ENCODE measurements at places on chromosomes 5 and 9. TPM values are rescaled to one million over a fixed set of nuclear protein-coding genes. Genes with fewer than 3 reads are reported as not detected.

The SNX2 gene
- total RNA-seq = 49.0 TPM

The CARD9 gene
- 0.46 TPM for total RNA-seq

The GFRA3 gene
- 0.59 TPM for total RNA-seq

The RNF208 gene
- total RNA-seq = 0.41 TPM

The CNTNAP3 gene
- 3.3 TPM for total RNA-seq

The OSMR gene
- total RNA-seq = 1.9 TPM

The GRAMD2B gene
- 0.88 TPM for total RNA-seq

The C5orf58 gene
- total RNA-seq = not detected

The ACOT12 gene
- 0.41 TPM for total RNA-seq

The ZBED3 gene
- 2.3 TPM for total RNA-seq

The MSX2 gene
- 0.25 TPM for total RNA-seq

- peak; percentile 78 for ATAC-seq
Observed at GRCh38 chr9:126860757-126861466, 473 bp downstream of the ZBTB34 start.

GRCh38 chr5:158273035-158273434 is 414.1 kb upstream of the CLINT1 start:
- ATAC-seq = no peak

DNA sequence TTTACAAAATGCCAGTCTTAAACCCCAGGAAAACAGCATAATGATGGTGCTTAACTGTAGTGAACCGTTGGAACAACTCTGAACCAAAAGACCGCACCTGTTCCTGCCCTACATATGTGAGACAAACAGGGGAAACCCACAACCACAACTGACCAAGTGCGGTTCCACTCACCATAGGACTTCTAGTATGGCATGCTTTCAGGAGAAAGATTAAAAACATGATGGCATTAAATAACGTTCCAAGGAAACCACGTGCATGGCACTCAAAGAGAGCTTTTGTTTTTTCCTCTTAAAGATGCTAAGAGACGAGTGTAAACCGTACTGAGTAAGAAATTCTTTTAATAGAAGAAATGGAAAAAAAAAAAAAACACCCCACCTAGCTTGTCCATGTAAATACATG is 119.8 kb downstream of the SSBP2 start:
- ATAC-seq = no peak

GRCh38 chr9:120365386-120365785 is 214.6 kb downstream of the CDK5RAP2 start:
- no peak for ATAC-seq

DNA sequence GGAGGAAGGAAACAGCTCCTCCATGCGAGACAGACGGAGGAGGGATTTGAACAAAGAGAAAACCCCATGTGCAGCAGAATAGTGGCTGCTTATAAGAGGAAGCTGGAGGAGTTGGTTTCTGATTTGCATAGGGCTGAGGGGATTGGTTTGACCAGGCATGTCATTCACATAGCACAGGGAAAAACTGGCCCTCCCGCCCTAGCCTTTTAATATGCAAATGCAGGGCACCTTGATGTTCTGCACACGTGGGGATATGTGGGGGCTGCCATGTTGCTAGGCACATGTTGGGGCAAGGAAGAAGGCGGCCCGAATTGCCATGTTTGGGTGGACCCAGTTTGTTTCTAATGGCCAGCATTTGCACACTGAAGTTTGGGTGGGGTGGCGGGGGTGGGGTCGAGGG is 42.2 kb downstream of the OSMR start:
- ATAC-seq = no peak

- ATAC-seq = peak; percentile 7
Observed at GRCh38 chr9:120531683-120532300, 48.2 kb downstream of the CDK5RAP2 start.

GRCh38 chr5:125496393-125496792 is 750.0 kb upstream of the ZNF608 start:
- no peak for ATAC-seq

- ATAC-seq = no peak
Observed at GRCh38 chr5:32165597-32165996, 8.5 kb downstream of the GOLPH3 start.

DNA sequence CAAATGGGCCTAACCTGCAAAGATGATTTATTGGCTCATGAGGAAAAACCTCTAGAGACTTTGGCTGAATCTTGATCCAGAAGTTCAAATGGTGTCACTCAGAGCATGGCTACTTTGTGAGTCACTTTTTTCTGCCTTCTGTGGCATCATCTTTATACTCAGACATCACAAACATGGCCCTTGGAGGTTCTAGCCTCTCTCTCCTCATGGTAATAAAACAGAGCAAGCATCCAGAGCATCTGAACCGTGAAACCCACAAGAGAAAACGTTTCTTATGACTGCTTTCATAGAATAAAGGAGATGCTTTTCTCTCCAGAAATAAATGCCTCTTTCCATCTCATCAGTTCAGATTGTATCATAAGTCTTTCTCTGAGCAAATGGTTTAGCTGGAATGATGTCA is 780.3 kb downstream of the KCTD16 start:
- ATAC-seq = no peak

GRCh38 chr5:169152453-169152852 is 148.5 kb downstream of the SLIT3 start:
- no peak for ATAC-seq

DNA sequence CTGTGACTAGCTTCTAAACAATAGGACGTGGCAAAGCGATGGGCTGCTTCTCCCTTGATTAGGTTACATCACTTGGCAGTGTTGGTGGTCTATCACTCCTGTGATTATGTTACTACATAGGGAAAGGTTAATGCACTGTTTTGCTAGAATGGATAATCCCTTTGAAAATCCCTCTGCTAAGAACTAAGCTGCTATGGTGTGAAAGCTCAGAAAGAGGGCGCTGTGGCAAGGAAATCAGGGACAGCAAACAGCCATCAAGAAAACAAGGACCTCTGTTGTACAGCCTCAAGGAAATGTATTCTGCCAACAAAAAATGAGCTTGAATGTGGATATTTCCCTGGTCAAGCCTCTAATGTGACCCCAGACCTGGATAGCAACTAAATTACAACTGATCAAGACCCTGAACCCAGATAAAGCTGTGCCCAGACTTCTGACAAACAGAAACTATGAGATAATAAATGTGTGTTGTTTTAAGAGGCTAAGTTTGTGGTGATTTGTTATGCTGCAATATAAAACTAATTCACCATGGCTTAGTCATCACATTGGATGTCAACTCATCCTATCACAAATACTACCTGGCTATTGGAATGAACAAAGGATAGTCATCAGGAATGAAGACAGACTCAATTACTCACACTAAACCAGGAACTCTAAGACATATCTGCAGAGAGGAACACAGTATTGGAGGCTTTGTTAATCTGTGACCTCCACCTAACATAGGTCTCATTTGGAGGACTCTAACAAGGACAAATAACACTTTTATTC is 1215.9 kb downstream of the EFNA5 start:
- ATAC-seq = no peak

- ATAC-seq = no peak
Observed at GRCh38 chr5:169777159-169777558, 140.1 kb downstream of the DOCK2 start.

GRCh38 chr5:78213799-78214198 is 80.7 kb downstream of the AP3B1 start:
- no peak for ATAC-seq

DNA sequence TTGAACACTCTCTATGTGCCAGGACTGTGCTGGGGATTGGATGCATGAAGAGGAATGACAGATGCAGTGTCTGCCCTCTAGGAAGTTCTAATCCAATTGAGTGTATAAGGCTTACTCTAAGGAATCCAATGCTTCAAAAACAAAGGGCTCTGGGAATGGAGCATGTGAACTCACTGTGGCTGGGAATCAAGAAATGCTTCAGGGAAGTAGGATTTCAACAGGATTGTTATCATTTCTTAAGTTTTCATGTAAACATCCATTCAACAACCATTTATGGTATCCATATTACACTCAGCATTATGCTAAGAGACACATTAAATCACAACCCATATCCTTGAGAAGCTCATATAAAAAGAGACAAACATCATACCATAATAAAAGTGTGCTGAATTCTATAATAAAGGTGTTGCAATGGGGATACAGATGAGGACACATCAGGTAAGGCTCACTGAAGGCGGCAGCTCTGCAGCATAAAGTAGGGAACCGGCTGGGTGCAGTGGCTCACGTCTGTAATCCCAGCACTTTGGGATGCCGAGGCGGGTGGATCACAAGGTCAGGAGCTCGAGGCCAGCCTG is 11.3 kb downstream of the SIL1 start:
- no peak for ATAC-seq

DNA sequence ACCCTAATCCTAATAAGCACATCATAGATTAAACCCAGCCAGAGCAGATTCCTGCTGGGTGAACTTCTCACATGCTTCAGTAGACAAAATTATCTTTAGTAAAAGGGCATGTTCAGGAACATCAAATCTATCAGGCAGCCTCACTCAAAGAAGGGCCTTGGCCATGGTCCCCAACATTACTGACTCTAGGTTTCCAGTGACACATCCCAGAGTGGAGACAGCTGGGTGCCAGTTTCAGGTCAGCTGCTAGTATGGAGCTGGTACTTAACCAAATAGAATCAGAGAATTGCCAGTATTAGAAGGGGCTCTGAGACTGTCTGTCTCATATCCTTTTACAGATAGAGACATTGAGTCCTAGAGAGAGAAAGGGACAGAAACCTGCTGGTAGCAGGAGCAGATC is 44.1 kb upstream of the GALNT10 start:
- no peak for ATAC-seq

GRCh38 chr5:81856948-81857928 is 106.3 kb upstream of the SSBP2 start:
- peak; percentile 86 for ATAC-seq

GRCh38 chr5:115857057-115857479 is 15.3 kb downstream of the AP3S1 start:
- ATAC-seq = no peak

- peak; percentile 88 for ATAC-seq
Observed at GRCh38 chr5:137086342-137086741, 412.8 kb downstream of the SPOCK1 start.

DNA sequence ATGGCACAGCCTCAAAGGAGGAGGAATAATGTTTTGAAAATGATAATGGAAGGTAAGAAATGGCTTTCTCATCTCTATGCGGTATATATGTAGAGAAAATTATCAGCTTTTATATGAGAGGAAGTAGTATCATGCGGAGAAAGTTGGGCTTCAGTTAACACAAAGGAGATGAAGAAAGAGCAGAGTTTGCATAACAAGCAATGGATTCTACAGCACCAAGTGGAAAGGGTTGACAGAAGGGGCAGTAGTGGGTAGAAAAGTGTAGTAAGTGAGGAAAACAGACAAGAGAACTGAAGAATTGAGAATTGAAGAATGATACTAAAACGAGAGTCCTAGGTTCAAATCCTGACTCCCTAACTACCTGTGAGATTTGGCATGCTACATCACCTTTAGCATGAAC is 51.0 kb downstream of the GNG10 start:
- ATAC-seq = no peak

DNA sequence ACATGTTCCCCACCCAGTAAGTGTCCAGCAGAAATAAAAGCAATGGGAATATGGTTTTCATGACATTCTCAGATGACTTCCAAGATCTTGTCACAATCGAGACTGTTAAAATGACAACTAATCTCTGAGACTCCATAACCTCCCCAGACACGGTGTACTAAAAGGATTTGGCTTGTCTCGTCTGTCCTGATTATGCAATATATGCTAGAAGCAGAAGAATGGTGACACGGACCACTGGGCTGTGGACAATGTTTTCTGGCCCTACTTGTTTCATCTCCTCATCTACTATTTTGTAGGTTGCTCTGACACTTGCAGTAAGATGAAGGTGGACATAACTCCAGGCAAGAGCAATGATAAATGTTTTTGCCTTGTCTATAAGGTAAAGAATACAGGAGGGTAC is 56.6 kb downstream of the BNC2 start:
- ATAC-seq = no peak
